T-helper 9 cell (primary cell): ENCODE measurements at places on chromosomes 1 and 21.

DNA sequence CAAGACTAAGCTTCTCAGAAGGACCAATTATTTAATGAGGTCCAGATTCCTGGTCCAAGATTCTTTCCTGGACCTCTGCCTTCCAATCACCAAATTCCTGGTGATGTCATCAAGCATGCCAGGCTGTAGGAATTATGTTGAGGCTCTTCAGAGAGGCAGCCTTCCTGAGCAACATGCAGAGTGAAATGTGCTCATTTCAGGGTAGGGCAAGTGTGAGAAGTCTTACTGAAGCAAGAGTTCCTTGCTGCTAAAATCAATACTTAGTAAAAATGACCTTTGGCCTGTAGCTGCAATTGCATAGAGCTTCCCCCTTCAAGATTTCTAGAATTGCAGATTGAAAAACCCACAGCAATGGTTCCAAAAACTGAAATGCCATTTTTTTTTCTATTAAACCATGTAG is 31.7 kb upstream of the BCAR3 start:
- no peak for DNase-seq

DNA sequence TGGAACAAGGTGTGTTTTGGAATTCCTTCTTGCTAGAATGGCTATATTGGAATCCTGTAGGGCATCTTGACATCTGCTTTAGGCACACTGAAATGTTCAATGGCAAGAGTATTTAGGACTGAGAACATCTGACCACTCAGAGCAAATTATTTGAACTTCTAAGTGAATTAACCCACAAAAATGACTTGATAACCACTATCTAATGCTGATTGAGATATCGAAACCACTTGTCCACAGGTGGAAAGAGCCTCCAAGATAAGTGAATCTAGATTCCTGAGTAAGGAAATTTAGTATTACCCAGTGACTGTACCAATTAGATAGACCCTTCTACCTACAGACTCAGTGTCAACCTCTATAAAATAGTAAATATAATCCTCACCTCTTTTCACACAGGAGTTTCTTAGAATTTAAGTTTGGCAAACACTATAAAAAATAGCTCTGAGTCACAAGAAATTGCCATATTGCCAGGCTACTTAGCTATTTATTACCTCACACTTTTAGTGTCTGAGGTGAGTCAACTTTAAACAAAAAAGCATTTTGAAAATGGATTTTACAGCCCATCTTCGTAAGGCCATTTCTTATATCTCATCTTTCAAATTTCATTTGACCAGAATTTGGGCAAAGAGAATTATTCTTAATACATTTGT is 421.8 kb downstream of the PTBP2 start:
- DNase-seq, result no peak

DNA sequence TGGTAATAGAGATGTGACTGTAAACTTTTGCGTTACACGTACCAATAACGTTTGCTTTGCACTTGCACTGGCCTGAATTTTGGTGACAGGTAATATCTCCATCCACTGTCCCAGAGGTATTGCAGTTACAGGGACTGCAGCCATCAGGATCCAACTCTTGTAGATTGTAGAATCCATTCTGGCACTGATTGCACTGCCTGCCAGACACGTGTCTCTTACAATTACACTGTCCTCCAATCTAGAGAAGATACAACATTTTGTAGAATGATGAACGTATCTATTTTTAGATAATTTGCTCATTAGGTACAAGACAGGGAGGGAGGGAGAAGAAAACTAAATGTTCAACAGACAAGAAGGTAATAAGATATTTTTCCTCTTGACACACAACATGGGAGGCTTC is 172.4 kb downstream of the USH2A start:
- DNase-seq, result no peak

DNA sequence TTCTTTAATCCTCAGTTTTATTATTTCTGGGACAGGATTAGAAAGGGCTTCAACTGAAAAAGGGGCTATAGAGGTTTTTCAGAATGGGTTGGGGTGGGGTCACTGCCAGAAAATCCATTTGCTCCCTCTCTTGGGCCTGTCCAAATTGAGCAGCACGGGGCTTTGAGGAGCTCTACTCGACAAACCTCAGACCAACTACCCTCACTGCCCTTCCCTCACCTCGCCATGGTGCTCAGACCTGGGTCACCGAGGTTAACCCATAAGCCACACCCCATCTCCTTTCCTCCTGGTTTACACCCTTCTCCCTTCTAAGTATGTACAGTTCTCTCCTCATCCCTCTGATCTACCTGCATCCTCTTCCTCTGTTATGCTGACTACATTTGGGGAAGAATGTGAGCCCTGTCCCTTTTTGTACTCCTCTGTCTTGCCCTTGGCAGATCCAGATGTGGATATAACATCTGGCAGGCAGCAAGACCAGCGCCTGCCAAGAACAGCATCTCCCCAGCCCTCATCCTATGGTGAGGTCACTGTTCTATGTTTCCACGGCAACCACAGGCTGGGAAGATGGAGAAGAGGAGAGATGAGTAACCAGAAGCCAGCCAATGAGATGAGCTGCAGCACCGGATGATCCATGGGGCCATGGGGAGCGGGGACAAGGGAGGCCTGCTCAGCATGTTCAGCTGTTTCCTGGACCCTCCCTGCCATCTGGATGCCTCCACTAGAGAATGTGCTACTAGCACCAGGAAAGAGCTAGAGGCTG is 3.7 kb upstream of the FABP3 start:
- no peak for DNase-seq

- DNase-seq, result no peak
Observed at GRCh38 chr21:46385846-46386733, 62.1 kb downstream of the PCNT start.

DNA sequence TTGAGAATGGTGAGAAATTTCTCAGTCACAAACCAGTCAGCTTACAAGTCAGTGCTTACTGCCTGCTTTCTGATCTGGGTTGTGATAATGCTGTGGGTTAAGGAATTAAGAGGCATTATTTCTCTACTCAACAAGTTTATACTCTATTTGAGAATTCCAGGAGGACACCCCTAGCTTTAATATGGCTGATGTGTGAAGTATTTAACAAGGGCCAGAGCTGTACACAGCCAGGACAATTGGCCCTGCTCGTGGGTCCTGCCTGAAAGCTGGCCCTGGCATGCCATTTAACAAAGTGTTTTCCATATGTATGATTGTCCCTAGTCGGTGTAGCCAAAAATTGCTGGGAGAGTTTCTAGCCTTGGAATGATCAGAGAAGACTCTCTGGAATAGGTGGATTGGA is 43.2 kb downstream of the HHAT start:
- DNase-seq, result no peak

DNA sequence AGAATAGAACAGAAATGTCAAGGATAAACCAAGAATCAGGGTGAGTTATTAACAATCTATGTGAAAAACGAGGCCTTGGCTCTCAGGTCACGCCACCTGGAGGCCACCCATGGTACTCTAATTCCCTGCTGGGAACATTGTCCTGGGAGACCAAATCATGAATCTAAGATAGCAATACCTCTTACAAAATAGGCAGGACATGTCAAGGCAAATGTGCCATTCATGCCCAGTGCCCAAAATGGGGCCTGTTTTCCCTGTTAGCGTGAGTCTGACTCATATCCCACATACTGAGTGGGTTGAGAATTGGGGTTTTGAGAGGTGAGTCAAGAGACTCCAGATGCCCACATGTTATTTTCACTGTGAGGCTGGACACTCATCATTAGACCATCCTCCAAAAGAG is 380.8 kb downstream of the HHIPL2 start:
- no peak for DNase-seq
